Stimulated activated CD4-positive, alpha-beta T cell treated with anti-CD3 and anti-CD28 coated beads, TNF-alpha, amount 100 ng/mL, for 24 hours (primary cell): ENCODE measurements at places on chromosomes 3 and 15.

DNA sequence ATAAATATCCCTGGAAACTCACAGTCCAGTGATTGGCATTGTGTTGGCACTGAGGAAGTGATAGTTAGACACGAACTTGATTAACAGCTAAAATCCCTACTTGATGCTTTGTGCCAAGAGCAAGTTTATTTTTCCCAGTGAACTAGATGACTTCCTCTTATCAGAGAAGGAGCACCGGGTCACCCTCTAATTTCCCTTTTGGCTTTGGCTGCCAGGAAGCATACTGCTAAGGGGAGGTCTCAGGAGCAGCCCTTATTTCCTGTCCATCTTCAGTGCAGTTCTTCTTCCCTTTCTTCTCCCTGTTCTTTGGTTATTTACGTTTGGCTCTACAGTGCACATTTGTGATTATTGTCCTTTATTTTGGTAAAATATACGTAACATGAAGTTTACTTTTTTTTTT is 13.0 kb downstream of the FBLN2 start:
- no peak for DNase-seq

GRCh38 chr15:31373096-31373865 is 46.6 kb downstream of the KLF13 start:
- no peak for DNase-seq

GRCh38 chr15:95068701-95069521 is 837.5 kb downstream of the MCTP2 start:
- DNase-seq = no peak

GRCh38 chr3:135364676-135365075 is 569.6 kb downstream of the EPHB1 start:
- DNase-seq = no peak
